Left renal cortex interstitium (tissue), 4 donors: ENCODE measurements at places on chromosomes 2 and 18.

DNA sequence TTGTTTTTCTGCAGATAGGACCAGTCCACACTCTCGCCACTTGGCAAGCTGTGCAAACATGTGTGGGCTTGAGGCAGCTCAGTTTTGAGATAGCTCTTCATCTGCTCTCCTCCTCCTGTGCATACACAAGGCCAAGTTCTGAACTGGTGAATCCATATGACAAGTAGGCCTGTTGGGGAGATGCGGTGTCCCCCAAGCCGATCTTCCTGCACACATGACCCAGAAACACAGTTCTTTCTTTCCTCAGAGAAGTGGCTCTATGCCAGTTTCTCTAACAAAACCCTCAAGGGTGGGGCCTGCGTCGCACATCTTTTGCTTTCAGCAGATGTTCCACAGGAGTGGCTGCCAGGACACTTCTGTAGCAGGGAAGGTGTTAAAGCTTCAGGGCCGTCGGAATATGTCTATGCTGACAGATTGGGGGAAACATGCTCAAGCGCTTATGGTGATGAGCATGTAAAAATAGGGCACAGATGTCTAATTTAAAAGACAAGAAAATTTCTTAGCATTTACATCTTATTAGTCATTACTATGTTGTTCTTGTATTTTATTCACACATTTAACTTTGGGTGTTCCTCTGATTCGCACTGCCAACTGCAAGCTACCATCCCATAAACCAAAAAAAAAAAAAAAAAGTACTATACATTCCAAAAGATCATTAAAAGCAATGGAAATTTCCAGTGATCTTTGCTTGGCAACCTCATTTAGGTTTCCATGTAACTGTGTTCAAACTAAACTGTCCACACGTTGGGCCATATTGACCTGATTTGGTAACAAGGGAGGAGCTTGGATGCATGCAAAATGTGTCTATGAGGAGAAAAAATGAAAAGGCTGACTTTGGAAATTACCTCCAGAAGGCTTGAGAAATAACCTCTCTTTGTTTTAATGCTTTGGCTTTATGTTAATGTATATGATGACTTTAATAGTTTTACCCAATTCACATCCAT lies 1055.5 kb upstream of the KLHL29 start:
- no peak for DNase-seq

GRCh38 chr2:238985041-238985729 lies 137.3 kb downstream of the TWIST2 start:
- no peak for DNase-seq

GRCh38 chr2:197889041-197889440 lies 84.6 kb downstream of the PLCL1 start:
- no peak for DNase-seq

- DNase-seq: no peak
Observed at GRCh38 chr2:203858176-203858575, 9.4 kb upstream of the CTLA4 start.

DNA sequence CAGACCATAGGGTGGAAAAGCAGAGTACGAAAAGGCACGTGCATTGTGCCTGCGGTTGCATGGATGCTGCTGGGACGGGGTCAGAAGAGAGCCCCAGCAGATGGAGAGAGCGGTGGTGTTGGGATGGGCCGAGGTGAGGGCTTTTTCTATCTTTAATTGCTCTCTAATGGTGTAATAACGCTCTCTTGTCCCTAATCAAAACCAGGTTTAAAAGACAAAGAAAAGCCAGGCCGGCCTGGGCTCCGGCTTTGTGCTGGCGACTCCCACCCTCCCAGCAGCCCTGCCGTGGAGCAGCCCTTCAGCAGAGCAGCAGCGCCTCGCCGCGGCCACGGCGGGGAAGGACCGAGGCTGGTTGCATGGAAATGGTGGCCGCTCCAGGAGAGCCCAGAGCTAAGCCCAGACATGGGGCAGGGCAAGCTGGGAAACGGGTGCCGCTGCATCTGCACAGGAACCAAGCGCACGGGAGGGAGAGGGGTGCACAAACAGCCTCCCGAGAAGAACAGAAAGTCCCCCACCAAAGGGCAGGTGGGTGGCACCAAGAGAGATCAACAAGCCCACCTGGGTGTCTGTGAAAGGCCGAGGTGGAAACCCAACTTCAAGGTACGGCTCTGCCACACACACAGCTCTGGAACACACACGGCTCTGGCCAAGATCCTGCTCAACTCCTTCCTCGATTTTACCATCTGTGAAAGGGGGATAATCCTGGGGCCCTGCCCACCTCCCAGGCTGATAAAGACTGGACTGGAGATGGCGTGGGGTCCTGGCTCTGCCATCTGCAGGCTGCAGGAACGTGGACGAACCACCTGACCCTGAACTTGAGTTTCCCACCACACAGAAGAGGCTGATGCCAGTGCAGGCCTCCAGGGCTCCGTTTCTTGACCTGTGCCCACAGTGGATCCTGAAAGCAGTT lies 15.0 kb downstream of the HS1BP3 start:
- peak; percentile 63 for DNase-seq

GRCh38 chr2:142153601-142154000 lies 22.8 kb upstream of the LRP1B start:
- DNase-seq: no peak

GRCh38 chr2:46942891-46943626 lies 27.5 kb upstream of the MCFD2 start:
- no peak for DNase-seq

DNA sequence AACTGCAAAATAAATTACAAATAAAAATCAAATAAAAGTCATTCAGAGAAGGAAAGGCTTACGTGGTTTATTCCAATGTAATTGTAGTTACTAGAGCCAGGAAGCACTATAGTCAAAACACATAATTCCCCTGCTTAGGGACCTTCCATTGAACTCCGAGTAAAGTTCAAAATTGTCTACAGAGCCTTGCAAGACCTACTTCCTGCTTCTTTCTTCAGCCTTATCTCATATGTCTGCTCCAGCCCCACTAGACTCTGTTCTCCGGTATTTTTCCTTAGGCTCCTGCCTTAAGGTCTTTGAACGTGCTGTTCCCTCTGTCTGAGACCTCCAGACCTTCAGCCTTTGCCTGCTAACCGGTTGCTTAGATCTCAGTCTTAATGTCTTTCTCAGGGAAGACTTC lies 104.3 kb downstream of the ARL6IP6 start:
- no peak for DNase-seq

DNA sequence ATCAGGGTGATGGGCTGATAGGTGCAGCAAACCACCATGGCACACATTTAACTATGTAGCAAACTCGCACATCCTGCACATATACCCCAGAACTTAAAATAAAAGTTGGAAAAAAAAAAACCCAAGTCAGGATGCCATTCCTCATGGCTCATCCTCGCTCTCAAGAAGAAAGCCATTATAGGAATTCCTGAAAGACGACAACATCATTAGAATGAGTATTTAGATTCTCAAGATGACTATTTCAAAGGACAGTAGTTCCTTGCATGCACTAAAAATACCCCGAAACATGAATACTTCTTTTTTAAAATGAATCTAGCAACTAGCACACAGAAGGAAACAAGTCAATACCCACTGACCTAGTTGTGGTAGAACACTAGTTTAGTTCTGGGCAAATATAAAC lies 285.8 kb upstream of the REV1 start:
- no peak for DNase-seq

DNA sequence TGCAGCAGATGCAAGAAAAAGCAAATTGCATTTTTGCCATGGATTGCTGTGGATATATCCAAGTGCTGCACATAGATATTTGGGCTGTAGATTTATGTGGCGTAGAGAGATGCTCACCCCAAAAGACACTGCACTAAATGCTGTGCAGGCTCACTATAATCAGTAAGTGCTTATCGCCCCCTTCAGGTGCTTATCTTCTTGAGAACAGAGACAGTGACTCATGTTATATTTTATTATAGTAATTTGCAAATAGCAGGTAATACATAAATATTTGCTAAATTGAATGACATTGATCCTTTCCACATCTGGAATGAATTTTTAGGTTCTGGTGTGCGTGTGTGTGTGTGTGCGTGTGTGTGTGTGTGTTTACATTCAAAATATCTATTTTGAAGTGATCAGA lies 36.8 kb upstream of the PLEKHM3 start:
- no peak for DNase-seq

- no peak for DNase-seq
Observed at GRCh38 chr2:46338674-46339073, 41.5 kb downstream of the EPAS1 start.

- no peak for DNase-seq
Observed at GRCh38 chr2:129716781-129717559, 262.5 kb upstream of the RAB6C start.

DNA sequence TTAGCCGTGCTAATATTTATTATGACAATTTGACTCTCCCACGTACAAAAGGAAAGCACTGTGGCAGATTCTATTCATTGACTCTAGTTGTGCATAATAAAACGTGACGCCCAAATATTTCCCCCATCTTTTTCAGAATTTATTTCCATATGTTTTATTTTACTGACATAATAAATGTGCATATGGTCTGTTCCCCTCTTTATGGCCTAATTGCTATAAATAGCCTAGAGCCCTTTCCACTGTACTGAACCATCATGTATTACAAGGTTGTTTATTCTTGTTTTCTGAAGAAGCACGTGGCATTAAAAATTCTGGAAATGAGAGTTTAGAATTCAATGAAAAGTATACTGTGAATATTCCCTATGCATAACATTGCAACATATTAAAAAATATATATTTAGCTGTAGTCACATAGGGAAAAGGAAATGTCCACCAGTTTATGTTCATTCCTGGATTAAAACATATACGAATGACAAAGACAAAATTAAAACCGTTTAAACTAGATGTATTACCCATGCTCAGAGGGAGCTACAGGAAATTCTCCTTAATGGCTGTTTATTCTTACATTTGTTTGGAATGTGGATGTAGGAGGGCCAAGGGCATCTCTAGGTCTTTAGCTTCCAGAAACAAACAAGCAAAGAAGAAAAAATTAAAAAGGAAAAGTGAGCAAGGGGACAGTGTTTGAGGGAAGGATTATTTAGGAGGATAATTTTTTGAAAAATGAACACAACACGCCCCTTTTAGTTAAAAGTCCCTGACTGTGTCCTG lies 122.1 kb upstream of the MMADHC start:
- DNase-seq: no peak

- DNase-seq: no peak
Observed at GRCh38 chr2:134190062-134190806, 63.6 kb upstream of the MGAT5 start.

DNA sequence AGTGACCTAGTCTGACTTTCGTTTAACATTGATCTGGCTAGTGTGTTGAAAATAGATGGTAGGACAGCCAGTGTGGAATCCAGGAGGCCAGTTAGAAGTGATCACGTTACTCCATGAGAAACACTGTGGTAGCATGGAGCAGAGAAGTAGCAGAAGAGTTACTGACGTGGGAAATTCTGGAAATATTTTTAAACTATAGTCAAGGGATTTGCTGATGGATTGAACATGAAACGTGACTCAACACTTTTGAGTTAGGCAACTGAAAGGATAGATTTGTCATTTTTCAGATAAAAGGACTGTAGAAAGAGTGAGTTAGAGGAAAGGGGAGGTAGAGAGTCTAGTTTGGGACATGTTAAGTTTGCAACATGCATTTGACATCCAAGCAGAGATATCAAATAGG lies 130.4 kb downstream of the IRS1 start:
- no peak for DNase-seq

- DNase-seq: no peak
Observed at GRCh38 chr2:120959426-120959825, 223.8 kb downstream of the GLI2 start.

- no peak for DNase-seq
Observed at GRCh38 chr2:191171286-191171685, 20.5 kb upstream of the STAT4 start.

DNA sequence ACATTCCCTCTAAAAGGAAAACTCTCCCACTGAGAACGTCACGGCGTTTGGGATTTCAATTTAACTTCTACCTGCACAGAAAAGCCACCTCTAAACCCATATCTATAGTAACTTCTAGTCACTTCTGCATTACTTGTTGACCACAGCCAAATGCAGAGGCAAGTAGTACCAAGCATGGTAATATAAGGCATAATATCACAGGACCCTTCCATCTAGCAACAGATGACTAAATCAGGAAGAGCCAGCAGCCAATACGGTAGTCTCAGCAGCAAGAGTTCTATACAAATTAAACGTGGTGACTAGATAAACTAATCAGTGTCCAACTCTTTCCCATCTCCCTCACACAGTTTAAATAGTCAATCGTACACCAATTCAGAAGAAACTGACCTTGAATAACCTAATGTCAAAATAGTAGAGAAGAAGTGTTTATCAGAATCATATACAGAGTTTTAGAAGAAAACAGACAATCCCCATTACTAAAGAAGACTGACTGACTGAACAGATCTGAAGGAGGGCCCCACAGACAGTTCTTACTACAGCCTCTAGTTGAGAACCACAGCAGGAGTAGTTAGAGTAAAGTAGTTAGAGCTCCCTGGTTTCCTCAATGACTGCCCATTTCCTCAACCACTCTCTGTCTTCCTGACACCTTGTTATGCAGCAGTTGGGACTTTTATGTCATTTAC lies 30.0 kb downstream of the MEMO1 start:
- DNase-seq: no peak

DNA sequence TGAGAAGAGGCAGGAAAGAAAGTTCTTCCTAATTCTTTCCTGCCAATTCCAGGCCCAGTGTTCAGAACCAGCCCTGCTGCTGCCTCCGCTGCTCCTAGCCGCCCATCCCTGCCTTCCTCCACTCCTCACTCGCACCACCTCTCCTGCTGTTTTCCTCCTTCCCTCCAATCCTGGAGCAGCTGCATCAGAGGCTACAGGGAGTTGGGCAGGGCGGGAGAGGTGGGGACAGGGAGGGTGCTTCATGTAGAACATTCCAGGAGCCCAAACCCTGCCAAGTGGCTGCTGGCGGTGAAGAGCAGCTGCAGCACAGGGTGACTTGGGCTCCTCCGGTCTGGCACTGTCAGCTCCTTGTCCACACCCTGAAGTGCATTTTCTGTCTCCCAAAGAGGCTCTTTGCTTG lies 176.3 kb downstream of the TNS1 start:
- no peak for DNase-seq

DNA sequence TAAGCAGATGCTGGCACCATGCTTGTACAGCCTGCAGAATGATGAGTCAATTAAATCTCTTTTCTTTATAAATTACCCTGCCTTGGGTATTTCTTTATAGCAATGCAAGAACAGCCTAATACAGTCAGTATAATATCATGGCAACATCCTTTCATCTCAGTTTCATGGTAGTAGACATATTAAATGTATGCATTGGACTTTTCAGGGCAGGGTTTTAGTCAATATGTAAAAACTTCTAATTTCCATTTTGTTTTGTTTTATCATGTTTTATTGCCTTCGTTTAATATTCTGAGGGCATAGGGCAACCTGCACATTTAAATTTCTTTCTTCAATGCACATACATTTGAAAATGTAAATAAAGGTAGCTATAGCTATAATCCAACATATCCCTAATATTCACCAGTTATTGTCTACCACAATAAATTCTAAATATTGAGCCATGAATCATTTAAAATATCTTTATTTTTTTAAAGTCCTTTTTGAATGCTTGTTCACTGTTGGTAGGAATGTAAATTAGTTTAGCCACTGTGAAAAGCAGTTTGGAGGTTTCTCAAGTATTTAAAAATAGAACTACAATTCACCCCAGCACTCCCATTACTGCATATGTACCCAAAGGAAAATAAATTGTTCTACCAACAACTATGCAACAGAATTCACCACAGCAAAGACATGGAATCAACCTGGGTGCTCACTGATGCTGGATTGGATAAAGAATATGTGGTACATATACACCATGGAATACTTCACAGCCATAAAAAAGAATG lies 41.8 kb upstream of the GRB14 start:
- DNase-seq: no peak
